Activated CD4-positive, alpha-beta T cell treated with anti-CD3 and anti-CD28 coated beads for 24 hours (primary cell): ENCODE measurements at places on chromosomes 3 and 15.

DNA sequence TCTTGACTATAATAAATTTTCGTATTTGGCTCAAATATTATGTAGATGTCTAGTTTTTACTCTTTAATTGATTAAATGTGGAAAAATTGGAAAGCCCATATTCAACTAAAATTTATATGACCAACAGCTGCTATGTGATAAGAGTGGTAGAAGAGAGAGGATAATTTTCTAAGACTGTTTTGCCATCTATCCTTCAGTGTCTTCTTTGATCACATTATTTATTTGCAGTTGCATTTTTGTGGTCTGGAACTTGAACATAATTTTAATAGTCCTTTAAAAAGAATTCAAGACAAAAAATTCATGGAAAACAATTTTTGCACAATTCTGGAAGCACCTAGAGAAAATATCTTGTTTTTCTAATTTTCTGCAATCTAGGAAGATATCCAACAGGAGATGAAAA, 213.3 kb upstream of the THBS1 start:
- DNase-seq: no peak

DNA sequence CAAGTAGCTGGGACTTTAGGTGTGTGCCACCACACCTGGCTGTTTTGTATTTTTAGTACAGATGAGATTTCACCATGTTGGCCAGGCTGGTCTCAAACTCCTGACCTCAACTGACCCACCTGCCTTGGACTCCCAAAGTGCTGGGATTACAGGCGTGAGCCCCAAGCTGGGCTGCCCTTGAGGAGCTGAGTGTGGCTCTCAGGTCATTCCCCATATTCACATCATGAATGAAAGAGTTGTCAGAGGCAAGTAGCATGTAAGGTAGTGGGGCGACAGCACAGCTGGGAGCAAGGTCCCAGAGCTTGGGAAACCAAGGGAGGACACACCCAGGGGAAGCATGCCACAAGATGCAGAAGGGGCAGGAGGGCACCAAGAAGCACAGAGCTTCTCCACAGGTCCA, 4.9 kb downstream of the CCDC71 start:
- no peak for DNase-seq

DNA sequence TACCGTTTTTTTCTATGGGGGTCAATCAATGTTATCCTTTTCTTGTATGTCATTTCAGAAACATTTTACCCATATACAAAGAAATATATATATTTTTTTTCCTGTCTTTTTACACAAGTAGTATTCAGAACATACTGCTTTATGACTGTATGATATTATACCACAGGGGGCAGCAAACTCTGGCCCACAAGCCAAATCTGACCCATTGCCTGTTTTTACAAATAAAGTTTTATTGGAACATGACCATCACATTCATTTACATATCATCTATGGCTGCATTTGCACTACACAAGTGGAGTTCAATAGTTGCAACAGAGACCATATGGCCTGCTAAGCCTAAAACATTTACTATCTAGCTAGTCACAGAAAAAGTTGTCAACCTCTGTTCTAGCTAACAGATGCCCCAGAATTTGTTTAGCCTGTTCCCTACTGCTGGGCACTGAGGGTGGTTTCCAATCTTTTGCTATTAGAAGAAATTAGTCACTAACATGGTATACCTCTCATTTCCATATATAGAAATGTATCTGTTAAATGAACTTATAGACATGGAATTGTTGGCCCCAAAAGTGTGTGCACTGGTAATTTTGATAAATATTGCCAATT, 57.7 kb downstream of the BFSP2 start:
- no peak for DNase-seq

DNA sequence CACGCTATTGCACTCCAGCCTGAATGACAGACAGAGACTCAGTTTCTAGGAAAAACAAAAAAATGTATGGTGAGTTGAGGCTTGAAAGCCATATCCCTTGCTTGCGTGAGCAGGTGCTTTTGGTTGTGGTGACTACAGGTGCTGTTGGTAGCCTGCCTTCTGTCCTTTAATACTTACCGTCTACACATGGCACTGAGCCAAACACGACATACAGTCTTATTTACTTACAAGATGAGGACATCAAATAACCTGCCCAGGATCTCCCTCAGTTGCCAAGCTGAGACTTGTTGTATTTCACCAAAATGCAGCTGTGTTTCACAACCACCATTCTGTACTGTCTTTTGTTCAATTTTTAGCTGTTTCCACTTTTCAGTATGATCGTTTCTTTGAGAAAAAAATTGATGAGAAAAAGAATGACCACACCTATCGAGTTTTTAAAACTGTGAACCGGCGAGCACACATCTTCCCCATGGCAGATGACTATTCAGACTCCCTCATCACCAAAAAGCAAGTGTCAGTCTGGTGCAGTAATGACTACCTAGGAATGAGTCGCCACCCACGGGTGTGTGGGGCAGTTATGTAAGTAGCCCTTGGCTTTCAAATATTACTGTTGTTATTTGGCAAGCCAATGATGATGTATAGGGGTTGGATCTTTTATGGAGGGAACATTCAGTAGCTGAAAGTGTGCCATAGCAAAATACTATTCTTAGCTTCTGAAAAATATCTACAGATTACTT, 6.5 kb downstream of the ALAS1 start:
- no peak for DNase-seq

DNA sequence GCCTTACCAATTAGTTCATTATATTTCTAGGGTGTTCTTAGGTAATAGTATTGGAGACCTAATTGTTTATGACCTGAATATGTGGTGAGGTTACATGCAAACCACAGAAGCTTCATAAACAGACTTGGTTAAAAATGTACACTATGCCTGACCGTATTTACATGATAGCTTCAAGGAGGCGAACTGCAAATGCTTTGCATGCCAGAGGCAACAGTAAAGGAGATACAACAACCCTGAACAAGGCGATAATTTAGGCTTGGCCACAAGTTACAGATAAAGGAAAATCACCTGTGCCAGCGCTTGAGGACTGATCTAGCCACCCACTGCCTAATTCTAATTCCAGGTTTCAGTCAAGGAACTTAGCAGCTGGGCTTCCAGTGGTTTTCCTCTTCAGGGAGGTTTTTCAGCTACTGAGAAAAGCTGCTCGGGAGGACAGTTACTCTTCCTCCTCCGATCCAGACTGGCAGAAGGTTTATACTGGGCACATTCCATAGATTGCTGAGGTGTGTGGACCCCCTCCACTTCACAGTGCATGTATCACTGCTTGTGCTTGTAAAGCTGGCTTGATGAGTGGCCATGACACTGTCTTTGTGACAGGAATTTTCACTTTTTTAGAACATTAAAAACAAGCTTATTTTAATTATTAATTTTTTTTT, 95.6 kb downstream of the DHX36 start:
- DNase-seq: no peak

DNA sequence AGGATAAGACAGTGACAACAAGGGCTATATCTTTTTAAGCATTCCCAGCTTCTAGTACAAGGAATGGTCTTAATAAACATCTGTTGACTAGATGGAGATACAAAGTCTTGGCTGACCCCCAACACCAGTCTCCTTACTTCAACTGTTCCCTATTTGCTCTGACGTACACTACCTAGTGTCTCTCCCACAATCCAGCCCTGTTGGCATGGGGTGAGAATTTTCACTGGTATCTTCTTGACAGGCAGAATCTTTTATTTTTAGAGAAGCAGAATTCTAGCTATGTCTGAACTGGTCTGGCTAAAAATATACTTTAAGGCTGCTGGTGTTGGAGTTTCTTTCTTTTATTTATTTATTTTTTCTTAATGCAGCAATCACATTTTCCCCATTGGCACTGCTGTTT, 82.0 kb downstream of the ETFA start:
- DNase-seq: no peak

DNA sequence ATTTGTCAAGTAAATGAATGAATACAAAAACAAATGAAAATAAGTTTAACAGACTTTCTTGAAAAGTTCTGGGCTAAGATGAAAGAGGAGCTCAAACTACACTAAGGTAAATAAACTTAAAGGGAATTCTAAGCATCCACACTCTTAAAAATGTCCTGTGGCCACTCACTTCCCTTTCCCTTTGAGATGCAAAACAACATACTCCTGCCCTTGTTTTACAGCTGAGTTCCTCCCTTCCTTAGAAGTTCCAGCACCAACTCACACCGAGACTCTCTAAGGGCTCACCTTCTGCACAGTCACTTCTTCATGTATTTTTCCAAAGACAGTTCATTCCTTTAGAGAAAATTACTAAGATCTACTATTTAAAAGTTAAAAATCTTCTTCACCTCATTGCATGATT, 123.3 kb upstream of the CMC1 start:
- no peak for DNase-seq

GRCh38 chr15:90765531-90765930, 48.4 kb downstream of the BLM start:
- DNase-seq: no peak

DNA sequence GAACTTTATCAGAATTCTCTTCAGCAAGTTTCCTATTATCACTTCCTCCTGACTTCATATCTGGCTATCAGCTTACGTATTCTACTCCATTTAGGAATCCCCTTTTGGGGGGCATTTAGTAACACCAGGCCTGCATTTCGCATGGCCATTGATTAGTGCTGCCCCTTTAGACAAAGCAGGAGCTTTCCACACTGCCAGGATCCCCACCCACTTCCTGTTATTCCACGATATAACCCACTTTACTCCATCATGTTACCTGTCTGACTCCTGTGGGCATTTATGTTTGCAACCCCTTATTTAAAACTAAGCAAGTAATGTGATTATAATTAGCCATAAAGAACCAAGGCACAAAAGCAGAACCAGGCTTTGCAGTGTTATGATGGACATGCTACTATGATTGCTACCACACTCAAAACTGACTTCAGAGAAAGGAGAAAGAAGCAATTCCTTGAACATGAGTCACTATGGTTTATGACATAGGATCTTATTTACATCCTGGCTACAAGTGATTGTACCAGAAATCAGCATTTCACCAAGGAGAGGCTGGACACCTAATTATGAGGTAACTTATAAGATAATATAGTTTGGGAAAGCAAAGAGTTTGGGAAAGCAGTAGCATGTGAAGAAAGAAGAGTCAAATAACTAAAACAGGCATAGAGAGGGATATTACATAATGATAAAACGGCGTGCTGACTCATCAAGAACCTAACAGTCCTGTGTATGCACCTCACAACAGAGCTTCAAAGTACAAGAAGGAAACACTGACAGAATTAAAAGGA, 96.3 kb downstream of the IGSF11 start:
- no peak for DNase-seq

- no peak for DNase-seq
Measured at GRCh38 chr15:80766275-80766674, 12.9 kb upstream of the CEMIP start.

- DNase-seq: no peak
Measured at GRCh38 chr15:80890341-80891005, 99.1 kb downstream of the MESD start.

DNA sequence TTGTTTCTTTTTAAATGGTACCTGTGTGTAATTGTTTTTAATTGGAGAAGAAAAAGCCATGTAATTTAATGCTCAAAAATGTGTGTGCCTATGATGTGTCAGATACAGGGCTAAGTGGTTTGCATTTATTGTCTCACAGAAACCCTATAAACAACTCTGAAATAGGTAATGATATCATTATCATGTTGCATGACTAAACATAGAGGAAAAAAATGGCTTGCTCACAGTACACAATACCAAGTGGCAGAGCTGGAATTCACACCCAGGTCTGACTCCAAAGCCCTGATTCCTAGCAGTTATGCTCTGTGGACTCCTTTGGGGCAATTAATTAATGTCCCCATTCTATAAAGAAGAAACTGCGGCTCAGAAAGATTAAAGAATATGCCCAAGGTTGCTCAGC, 237.4 kb upstream of the TRIM42 start:
- DNase-seq: no peak

DNA sequence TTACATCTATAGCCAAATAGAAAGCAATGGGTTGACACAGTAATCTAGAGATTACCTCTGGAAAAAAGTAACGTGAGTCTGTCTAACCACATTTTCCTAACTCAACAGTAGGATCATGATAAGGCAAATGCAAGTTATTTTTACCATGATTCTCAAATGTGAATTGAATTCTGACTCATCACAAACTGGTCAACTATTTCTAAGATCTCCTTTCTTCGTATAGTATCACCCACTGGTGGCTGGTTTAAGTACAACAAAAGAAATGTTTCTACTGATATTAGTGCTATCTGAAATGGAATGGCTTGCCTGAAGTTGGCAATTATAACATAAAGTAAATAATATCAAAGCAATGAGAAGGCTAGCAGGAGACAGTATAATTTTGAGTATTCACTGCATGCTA, 102.2 kb downstream of the ABI3BP start:
- no peak for DNase-seq

GRCh38 chr3:13419505-13420044, 547 bp downstream of the NUP210 start:
- DNase-seq: peak; percentile 39

DNA sequence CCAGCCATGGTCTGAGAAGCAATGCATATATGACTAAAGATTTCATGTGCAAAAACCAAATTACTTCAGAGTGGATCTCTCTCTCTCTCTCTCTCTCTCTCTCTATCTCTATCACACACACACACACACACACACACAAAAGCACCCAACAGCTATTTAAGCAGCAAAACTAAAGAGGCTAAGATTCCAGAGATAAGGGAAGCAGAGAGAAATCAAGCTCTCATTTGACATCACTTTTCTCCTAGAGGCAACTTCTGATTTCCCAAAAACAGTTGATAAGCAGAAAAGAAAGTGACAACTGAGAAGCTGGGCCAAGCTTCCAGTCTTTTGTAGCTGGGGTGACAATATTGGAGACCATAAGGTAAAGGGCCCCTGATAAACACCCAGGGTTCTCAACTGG, 526.0 kb upstream of the NR2F2 start:
- DNase-seq: no peak

GRCh38 chr15:70252951-70253320, 155.2 kb upstream of the TLE3 start:
- DNase-seq: no peak

- no peak for DNase-seq
Measured at GRCh38 chr3:66483409-66483906, 17.4 kb downstream of the LRIG1 start.

- no peak for DNase-seq
Measured at GRCh38 chr3:195072916-195073564, 197.9 kb downstream of the XXYLT1 start.
